ENCODE measurements at places on chromosomes 1 and 21.

GRCh38 chr1:215279682-215280081 is 197.1 kb downstream of the KCNK2 start:
- DNase-seq, result no peak

GRCh38 chr1:2414297-2414958 is 2.1 kb upstream of the PEX10 start:
- DNase-seq, result peak; percentile 70

DNA sequence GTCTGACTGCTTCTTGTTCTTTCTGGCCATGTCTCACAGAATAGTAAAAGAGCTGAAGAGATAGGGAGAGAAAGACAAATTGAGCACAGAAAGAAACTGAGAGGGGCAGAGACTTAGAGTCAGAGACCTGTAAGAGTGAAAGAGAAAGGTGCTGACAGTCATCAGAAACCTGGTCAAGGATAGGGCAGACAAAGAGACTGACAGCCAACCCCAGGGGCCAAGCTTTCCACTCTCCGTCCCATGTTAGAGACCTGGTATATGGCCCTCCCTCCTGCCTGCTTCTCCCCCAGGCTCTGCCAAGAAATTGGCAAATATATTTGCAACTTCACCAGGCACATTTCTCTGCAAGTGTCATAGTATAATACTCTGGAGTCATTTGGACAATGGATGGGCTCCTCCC is 64.6 kb downstream of the RHBG start:
- no peak for DNase-seq

- peak; percentile 15 for DNase-seq
Observed at GRCh38 chr1:93079685-93080141, 630 bp downstream of the MTF2 start.

DNA sequence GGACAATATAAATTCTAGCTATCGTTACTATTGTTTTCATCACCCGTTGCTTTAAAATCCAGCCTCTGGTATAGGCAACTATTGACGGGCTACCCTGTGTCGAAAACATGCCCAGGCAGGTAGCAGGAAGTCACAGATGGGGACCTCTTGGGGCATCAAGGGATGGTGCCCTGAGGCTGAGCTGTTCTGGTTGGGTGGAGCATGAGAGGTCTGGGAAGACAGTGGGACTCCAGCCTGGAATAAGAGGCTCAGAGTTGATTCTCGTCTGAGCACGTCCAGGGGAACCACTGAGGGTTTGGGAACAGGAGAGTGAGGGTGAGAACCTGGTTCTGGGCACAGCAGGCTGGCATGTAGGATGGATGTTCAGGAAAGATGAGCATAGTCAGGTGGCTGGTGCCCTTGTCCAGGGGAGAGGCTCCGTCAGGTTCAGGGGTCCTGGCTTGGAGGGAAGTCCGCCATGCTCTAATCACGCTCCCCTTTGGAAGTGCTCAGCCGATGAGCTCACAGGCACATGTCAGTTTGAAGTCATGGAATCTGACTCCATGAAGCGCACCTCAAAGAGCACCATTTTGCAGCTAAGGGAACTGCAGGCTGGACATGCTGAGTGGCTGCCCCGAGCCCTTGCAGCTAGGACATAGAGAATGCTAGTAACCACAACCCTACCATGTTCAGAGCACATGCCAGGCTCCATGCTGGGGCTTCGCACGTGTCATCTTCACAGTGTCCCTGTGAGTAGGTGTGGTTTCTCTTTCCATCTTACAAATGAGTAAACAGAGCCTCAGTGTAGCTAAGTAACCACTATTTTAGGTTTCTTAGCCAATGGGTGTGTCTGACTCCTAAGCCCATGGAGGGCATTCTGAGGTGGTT is 21.0 kb downstream of the PCSK9 start:
- peak; percentile 11 for DNase-seq

DNA sequence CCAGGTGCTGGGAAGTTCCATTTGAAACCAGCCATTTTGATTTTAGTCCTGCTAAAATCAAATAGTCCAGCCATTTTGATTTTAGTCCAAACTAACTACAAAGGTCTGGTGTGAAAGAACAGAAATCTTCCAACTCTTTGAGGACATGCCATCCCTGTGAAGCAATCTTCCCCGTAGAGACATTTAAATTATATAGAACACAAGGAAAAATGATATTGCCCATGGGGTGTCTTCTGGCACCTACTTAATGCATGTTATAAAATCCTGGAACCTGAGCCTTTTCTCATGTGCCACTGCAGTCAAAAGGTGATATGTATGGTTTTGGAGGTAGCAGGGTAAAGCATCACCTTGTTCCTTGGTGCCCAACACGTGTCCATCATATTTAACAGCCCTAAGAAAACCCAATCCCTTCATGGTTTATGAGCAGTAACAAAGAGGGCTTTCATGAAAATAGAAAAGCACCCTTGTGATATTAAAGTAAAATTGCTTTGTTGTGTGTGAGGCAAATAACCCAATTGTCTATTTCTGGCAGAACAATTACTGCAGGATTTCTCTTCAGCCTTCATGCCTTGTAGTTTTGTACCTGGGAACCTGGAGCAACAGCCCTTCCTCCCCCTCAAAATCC is 26.3 kb downstream of the ANGPTL7 start:
- no peak for DNase-seq

GRCh38 chr21:41418956-41419680 is 6.9 kb upstream of the MX1 start:
- DNase-seq, result no peak

- no peak for DNase-seq
Observed at GRCh38 chr21:35163411-35163810, 114.3 kb upstream of the RUNX1 start.

GRCh38 chr1:24972915-24973242 is 42.8 kb upstream of the RUNX3 start:
- DNase-seq, result no peak

DNA sequence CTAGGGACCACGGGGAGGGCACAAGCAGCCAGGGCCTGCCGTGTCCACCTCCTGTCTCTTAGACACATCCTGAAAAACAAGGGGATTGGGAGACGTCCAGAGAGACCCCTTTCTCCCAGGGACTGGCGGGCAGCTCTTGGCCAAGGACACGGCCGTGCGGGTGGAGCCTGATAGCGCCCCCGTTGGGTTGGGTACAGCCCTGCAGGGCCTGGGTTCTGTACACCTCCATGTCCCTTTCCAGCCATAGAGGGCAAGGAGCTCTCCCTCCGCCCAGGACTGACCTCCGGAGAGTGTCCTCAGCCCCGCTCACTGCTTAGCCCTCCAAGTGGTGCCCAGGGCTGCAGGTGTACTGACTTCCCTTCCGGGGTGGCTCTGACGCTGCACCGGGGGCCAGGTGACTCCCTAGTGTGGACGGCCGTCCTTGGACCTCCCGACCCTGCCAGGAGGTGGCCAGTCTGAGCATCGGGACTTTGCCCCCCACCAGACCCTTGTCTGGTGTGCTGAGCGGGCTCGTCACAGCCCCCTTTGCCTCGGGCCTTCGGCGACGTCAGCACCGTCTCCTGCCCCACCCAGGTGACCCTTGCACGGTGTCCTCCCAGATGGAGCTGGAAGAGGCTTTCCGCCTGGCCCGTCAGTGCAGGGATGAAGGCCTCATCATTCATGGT is 5.8 kb downstream of the PRKCZ start:
- no peak for DNase-seq

DNA sequence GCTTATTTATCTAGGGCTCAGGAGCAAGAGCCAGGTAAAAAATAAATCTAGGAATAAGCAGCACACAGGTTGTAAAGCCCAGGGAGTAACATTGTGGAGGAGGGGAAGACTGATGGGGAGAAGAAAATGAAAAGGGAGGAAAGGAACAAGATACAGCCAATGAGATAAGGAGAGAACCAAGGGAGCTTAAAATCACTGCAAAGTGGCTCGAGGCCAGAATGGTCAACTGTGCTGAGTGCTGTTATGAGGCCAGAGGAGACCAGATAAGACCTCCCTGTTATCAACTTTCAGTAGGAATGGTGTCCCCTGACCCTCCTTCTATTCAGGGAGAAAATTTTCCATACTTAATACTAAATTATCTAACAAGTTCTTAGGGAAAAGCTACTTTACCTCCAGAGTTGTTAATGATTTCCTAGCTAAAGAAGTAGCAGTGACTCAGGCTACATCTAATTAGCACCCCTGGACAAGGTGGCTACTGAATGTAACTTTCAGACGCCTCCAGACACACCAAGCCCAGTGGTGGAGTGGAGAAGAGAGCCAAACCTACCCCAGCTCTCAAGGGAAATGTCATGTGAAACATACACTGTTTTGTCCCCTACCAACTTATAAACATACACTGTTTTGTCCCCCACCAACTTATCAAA is 25.5 kb downstream of the ENAH start:
- no peak for DNase-seq

- no peak for DNase-seq
Observed at GRCh38 chr1:196558411-196558810, 49.8 kb downstream of the KCNT2 start.

DNA sequence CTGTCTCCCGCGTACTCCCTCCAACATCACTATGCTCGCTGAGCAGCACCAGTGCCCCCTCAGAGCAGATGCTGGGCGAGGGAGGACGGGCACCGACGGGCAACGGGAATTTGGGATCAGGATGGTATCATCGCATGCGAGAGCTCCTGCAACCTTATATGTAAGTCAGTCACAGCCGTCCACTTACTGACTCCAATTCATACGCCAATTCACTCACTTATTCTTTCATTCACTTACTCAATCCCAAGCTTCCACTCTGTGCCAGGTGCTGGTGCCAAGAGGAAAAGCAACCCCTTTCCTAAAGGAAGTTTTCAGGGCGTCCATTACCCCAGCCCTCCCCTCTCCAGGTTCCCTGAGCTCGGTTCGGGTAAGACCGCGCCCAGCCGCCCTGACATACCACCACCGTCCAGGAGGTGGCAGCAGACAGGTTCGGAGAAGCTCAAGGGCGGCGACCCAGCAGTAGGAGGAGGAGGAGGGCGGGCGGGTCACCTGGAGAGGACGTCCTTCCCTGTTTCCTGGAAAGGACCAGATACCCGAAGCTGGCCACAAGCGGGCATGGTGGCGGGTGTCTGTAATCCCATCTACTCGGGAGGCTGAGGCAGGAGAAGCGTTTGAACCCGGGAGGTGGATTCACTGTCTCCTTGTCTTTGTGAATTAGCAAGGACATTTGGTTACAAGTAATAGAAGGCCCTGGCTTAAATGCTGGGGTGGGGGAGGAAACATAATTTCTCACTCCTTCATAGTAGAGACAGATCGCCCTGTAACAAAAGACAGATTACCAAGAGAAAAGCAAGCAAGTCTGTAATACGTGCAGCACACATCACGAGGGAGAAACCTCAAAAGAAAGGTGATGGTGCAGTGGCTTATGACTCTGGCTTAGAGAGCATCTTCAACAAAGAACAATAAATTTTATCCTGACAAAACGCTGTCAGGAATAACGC is 7.6 kb upstream of the IL22RA1 start:
- DNase-seq, result peak; percentile 89

DNA sequence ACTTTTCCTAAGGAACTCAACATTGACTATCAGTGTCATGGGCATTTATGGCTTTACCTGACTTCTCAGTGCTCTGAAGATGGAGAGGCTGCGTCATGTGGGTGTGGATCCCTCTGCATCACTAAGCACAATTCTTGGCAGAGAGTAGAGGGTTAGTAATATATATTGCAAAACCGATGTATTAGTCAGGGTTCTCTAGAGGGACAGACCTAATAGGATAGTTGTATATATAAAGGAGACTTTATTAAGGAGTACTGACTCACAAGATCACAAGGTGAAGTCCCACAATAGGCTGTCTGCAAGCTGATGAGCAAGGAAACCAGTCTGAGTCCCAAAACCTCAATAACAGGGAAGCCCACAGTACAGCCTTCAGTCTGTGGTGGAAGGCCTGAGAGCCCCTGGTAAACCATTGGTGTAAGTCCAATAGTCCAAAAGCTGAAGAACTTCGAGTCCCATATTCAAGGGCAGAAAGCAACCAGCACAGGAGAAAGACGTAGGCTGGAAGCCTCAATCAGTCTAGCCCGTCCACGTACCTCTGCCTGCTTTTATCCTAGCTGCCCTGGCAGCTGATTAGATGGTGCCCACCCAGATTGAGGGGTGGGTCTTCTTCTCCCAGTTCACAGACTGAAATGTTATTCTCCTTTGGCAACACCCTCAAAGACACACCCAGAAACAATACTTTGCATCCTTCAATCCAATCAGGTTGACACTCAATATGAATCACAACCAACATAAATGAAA is 159.7 kb upstream of the NRIP1 start:
- no peak for DNase-seq

DNA sequence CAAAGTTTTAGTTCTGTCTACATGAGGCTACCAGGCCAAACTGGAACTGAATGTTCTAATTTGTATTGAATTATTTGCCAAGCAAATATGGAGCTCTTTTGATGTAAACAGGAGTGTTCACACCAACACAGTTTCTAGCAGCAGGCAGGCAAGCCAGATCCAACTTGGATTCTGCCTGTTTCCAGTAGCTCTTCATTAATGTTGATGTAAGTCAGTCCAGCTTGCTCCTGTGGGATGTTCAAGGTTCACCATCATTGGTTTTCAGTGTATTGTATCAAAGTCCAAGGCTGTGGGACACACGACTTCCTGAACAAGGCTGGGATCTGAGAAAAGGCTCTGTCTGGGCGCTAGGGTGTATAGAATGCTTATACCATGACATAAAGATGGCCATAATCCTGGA is 68.1 kb downstream of the PAPPA2 start:
- no peak for DNase-seq

DNA sequence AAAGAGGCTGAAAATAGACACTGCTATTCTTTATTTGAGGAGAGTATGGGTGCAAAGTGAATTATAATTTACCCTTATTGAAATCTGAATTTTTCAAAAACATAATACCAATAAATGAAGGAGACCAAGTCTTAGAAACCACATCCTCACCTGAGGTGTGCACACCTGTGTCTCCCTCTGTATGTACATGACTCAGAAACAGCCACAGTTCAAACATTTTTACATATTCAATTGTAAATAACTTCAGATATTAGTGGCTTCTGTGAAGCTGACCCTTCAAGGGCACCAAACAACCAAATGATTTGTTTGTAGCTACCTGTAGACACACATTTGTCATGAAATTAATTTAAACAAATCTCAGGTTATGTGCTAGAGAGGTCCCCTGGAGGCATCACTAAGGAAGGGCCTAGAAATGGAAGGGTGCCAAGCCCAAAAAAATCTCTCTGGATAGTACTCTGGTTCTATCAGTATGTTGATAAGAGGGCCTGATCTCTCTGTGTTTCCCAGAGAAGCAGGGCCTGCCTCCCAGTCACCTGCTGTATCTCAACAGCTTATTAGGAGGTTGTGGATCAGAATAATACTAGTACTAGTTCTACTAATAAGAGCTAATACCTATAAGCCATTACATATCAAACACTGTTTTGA is 28.1 kb downstream of the ERI3 start:
- DNase-seq, result no peak

DNA sequence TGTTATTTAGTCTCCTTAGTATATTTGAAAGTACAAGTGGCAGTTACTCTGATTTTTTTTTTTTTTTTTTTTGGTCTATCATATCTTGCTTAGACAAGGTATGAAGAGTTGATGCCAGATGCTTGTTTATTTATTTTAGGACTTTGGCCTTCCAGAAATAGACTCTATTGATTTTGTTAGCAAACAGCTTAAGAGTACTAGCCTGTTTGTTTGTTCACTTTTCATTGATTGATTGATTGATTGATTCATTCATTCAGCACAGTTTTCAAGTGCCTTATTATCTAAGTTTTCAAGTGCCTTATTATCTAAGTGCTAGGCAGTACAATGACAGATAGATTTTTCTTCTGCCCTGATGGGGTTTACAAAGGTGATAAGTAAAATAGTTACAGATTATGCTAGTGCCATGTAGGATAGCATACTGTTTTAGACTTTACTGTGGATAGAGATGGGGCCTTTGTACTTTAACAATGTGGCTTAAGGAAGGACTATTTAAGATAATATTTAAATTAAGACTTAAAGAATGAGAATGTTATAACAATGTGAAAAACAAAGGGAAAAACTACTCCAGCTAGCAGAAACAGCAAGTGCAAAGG is 50.5 kb downstream of the MTF2 start:
- no peak for DNase-seq

Data from activated CD4-positive, alpha-beta T cell treated with anti-CD3 and anti-CD28 coated beads for 24 hours (primary cell).